T-helper 9 cell (primary cell): ENCODE measurements at places on chromosomes 11 and 22.

GRCh38 chr22:35350539-35351503 is 30.1 kb upstream of the HMOX1 start:
- peak; percentile 72 for DNase-seq

DNA sequence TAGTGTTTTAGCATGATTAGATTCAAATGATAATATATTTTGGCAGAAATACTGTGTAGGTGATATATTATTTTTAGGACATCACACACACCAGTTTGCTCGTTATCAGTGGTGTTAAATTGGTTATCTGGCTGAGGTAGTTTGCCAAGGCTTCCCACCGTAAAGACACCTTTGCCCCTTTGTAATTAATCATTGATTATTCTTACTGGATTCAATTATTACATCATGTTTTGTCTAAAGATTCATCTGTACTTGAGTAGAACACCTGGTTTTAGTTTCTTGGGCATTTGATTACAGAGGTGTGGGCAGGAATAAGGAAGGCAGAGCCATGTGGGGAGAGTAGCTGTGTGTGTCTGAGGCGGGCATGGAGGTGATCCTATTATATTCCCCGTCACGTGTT is 39.5 kb upstream of the ST14 start:
- DNase-seq, result no peak

- DNase-seq, result no peak
Observed at GRCh38 chr11:120526241-120526640, 14.7 kb downstream of the GRIK4 start.

DNA sequence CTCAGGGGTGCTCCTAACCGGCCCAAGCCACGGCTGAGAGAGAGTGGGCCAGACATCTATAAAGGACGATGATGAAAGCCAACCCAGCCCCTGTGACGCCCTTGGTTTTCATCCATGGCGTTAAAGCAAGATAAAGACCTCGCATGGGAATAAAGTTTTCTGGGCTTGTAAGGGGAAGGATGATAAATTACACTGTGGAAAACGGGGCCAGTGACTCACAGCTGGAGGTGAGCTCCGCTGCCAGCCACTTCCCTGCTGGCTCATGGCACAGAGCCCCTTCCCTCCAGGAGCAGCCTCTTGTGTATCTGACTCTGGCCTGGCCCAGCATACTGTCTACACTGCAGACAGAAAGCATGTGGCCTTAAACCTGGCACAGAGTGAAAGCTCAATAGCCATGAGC is 503.2 kb upstream of the B3GAT1 start:
- no peak for DNase-seq

DNA sequence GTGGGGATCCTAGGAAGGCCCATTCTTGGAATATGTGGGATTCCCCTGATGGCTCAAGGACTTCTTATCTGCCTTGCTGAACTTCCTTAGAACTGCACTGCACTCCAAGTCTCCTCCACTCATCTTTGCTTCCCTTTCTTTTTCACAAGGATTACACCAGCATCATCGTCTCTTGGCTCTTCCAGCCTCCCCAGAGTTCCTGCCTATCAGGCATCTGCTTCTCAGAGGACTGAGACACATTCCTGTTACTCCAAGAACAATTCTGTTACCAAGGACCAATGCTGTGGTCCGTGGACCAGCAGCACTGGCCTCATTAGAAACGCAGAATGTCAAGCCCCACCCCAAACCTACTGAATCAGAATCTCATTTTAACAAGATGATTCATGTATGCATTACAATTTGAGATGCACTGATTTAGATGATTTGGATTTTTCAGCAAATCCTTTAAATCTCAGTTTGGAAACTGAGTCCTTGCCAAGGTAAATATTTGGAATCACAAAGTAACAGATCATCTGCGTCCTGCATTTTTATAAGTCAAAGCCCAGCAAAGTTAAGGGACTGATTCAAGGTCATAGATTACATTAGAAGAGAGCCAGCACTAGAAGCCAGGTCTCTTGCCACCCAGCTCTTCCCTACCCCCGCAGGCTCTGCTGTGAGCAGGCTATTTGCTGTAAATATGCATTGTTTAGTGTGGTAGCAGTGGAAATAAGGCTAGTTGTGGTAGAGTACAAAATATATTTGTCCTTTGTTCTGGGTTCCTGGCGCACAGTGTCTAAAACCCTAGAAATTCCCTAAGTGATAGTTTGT is 110.9 kb downstream of the SWAP70 start:
- no peak for DNase-seq

GRCh38 chr11:73814812-73815211 is 27.1 kb downstream of the MRPL48 start:
- no peak for DNase-seq

DNA sequence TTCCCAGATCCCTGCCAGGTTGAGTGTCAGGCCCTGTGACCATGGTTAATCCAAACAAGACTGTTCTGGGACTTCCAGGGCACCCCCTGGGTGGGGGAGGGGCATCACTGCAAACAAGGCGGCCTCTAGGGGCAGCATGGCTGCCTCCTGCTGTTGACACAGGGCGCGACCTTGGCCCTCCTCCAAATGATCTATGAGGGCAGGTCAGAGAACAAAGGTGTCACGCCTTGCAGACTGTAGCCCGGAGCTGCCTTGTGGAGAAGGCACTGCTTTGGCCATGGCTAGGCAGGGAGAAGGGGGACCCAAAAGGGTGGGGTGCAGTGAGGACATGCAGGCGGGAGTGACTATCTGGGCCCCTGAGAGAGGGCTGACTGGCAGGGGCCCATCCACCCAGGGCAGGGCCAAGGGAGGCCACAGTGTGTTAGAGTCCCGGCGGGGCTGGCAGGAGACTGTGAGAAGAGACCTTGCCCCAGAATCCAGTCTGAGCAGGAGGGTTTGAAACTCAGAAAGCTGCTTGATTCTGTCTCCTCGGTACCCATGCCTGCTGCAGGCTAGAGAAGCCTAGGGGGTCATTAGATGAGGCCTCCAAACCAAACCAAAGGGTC is 35.6 kb downstream of the KCNC1 start:
- DNase-seq, result no peak

- DNase-seq, result no peak
Observed at GRCh38 chr22:29810216-29810615, 27.9 kb downstream of the ASCC2 start.

DNA sequence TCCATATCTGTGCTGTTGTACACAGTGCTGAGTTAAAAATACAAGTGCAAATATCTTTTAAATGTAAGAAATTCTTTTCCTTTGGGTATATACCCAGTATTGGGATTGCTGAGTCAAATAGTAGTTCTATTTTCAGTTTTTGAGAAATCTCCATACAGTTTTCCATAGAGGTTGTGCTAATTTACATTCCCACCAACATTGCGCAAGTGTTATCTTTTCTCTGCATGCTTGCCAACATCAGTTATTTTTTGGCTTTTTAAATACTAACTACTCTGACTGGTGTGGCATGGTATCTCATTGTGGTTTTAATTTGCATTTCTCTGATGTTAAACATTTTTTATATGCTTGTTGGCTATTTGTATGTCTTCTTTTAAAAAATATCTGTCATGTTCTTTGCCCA is 6.5 kb downstream of the OR52E8 start:
- DNase-seq, result no peak

DNA sequence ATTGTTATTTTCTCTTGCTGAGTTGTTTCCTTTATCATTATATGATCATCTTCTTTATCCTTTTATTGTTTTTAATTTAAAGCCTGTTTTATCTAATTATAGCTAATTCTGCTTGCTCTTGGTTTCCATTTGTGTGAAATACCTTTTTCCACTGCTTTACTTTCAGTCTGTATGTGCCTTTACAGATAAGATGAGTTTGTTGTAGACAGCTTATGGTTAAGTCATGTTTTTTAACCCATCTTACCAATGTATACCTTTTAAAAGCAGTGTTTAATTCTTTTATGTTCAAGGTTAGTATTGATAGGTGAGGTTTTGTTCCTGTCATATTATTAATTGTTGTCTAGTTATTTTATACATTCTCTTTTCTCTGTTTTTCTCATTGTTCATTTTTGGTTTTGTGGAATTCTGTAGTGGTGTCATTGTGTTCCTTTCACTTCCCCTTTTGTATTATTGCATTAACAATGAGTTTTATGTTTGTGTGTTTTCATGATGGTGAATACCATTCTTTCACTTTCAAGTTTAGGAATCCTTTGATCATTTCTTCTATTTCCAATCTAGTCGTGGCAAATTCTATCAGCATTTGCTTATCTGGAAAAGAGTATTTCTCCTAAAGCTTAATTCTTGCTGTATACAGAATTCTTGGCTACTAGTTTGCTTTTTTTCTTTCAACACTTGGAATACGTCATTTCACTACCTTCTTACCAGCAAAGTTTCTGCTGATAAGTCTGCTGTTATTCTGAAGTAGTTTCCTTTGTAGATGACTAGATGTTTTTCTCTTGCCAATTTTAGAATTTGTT is 21.8 kb downstream of the OR5AN1 start:
- no peak for DNase-seq

- no peak for DNase-seq
Observed at GRCh38 chr11:95241681-95242081, 10.7 kb upstream of the SESN3 start.

DNA sequence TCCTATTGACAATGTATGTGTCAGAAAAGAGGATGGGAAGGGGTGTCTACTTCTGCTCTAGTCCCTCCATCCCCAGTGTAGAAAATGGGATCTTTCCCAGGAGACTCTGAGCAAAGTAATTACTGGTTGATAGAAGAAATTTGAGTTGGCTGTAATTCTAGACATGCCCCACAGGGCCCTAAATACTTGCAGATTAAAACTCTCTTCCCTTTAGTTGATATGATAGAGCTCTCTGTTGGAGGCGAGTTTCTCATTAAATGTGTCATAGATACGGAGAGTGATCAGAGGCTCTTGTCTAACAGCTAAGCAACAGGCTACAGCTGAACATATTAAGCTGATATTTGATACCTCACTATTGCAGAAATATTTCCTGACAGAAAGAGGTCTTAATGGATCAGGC is 32.9 kb downstream of the OR52E1 start:
- no peak for DNase-seq

GRCh38 chr11:46672381-46672839 is 28.0 kb downstream of the ARHGAP1 start:
- DNase-seq, result no peak

GRCh38 chr11:112024178-112024772 is 933 bp upstream of the DLAT start:
- no peak for DNase-seq

GRCh38 chr11:1862588-1863351 is 9.9 kb downstream of the LSP1 start:
- no peak for DNase-seq

DNA sequence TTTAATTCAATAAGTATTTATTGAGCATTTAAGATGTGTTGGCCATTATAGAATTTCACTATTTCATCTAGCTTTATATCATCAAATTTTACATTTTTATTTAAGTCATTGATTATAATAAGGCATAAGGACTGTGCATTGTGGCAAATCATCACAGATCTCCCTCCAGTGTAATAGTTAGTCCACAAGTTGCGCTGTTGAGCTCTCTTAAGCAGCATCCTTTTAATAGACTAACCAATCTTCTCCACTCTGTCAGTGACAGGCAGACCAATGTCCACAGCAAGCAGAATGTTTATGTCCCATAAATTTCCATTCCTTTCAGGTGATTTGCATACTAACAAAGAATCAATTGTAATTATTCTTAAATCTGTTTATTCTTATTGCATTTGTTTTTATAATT is 595.3 kb upstream of the CCDC90B start:
- no peak for DNase-seq

DNA sequence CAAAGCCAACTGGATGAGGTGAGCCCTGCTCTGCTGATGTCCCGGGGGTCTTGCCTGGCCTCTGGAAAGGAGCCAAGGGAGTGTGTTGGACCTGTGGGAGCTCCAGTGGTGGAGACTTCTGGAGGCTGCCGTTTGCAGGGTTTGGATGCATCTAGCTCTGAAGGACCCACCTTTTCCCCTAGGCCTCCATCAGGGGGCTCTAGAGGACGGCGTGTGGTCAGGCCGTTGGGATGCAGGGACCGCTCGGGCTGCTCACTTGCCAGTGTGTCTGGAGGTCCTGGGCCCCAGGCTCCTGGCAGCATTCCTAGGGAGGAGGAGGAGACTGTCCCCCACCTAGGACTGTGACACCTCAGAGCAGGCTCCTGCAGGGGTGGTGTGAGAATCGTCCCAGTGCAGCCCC is 58.3 kb downstream of the PRDM11 start:
- DNase-seq, result no peak

DNA sequence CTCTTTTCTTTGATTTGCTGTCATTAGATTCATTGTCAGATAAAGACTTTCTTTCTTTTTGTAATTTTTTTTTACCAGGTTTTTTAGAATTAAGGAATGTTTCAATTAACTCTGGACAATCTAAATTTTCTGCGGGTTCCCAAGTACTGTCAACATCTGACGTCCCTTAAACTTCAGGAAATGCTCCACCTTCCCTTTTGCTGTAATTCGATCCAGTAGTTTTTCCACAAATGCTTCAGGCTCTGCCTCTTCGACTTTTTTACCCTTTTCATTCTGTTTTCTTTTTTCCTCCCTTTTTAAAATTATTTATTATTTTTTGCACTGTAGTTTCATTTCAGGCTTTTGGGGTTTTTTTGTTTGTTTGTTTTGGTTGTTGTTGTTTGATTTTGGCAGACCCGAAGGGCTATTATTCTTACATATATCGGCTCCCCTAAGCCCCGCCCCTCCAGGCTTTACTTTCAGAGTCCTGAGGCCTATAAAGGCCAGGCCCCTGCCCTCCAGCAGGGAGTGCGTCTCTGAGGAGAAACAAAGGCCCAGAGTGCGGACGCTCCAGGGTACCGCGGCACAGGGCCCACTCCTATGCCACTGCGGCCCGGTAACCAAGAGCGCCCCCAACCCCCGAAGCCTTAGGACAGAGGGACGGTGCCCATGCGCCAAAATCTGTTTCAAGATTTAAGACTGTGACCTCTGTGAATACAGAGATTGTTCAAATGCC is 116.4 kb downstream of the TYR start:
- no peak for DNase-seq

GRCh38 chr22:42893371-42894150 is 36.5 kb upstream of the ARFGAP3 start:
- DNase-seq, result no peak

DNA sequence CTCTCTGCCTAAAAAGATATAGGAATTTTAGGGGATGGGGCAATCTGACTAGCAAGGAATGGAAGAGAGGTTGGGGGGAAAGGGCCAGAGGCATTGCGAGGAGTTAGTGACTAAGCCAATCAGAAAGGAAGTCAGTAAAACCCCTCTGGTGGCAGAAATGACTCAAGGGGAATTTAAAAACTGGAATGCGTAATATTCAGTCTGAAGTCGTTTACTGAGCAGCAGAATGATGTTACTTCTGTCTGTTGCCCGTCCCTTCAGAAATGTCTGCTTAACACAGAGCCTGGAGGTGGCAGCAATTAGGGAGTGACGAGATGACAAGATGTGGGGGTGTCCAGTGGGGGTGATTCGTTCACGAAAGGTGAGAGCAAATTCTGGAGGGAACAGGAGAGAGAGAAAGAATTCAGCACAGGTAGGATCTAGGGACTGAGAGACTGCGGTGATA is 107.7 kb upstream of the CLMP start:
- no peak for DNase-seq

- no peak for DNase-seq
Observed at GRCh38 chr22:19419086-19419463, 12.5 kb downstream of the HIRA start.

GRCh38 chr22:43288807-43289420 is 54.3 kb downstream of the SCUBE1 start:
- no peak for DNase-seq
